ENCODE measurements at places on chromosomes 4 and X. TPM values are rescaled to one million over a fixed set of nuclear protein-coding genes. Genes with fewer than 3 reads are reported as not detected.

- no peak for DNase-seq
- H3K36me3 ChIP-seq = no peaks in the 10 kb centered on the region
- H3K27me3 ChIP-seq = no peaks in the 10 kb centered on the region
- no peaks in the 10 kb centered on the region for H3K4me1 ChIP-seq
- no peak overlapping the region for H3K4me3 ChIP-seq
- H3K27ac ChIP-seq = no peak overlapping the region
Measured at GRCh38 chr4:151613290-151613689, 147.5 kb downstream of the GATB start.

- no peak for DNase-seq
- H3K4me3 ChIP-seq = no peak overlapping the region
- no peaks in the 10 kb centered on the region for H3K27me3 ChIP-seq
- no peaks in the 10 kb centered on the region for H3K4me1 ChIP-seq
- H3K36me3 ChIP-seq = no peaks in the 10 kb centered on the region
- H3K27ac ChIP-seq = no peak overlapping the region
Measured at GRCh38 chrX:30488092-30488491, 89.5 kb downstream of the TASL start.

The RS1 gene
- not detected for polyA plus RNA-seq

- no peak overlapping the region for H3K4me3 ChIP-seq
- no peaks in the 10 kb centered on the region for H3K27me3 ChIP-seq
- no peak for DNase-seq
- no peak overlapping the region for H3K27ac ChIP-seq
Measured at GRCh38 chr4:43846111-43846587, 602.5 kb downstream of the KCTD8 start.

The PNMA5 gene
- not detected for polyA plus RNA-seq

The USP11 gene
- 20.0 TPM for polyA plus RNA-seq

DNA sequence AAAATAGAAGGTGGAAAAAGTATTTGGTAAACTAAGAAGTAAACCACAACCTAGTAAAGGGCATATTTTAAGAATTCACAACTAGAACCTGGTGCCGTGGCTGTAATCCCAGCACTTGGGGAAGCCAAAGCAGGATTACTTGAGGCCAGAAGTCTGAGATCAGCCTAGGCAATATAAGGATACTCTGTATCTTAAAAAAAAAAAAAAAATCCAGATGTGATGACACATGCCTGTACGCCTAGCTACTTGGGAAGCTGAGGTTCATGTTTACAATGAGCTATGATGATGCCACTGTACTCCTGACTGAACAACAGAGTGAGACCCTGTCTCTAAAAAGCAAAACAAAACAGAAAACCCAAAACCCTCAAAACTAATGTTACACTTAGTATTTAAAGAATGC lies 294.9 kb upstream of the ZCCHC13 start:
- H3K36me3 ChIP-seq = no peaks in the 10 kb centered on the region
- H3K27ac ChIP-seq = no peak overlapping the region
- no peaks in the 10 kb centered on the region for H3K4me1 ChIP-seq
- DNase-seq = no peak
- H3K27me3 ChIP-seq = no peaks in the 10 kb centered on the region
- H3K4me3 ChIP-seq = no peak overlapping the region

GRCh38 chr4:1746265-1746691 lies 25.0 kb downstream of the TACC3 start:
- H3K36me3 ChIP-seq = no peaks in the 10 kb centered on the region
- H3K4me3 ChIP-seq = no peak overlapping the region
- H3K4me1 ChIP-seq = no peaks in the 10 kb centered on the region
- H3K27me3 ChIP-seq = no peaks in the 10 kb centered on the region
- DNase-seq = peak; percentile 77

The MUC7 gene
- polyA plus RNA-seq = not detected

The CNKSR2 gene
- 0.51 TPM for polyA plus RNA-seq

GRCh38 chr4:1550122-1551070 lies 133.7 kb downstream of the FAM53A start:
- H3K4me1 ChIP-seq = peaks cover 10% of the 10 kb centered on the region
- no peak overlapping the region for H3K27ac ChIP-seq
- peaks cover 36% of the 10 kb centered on the region for H3K27me3 ChIP-seq
- peak; percentile 6 for DNase-seq
- no peaks in the 10 kb centered on the region for H3K36me3 ChIP-seq

GRCh38 chr4:24888475-24889344 lies 24.1 kb downstream of the CCDC149 start:
- H3K27ac ChIP-seq = no peak overlapping the region
- H3K4me1 ChIP-seq = no peaks in the 10 kb centered on the region
- no peaks in the 10 kb centered on the region for H3K27me3 ChIP-seq
- peaks cover 8% of the 10 kb centered on the region for H3K36me3 ChIP-seq
- no peak for DNase-seq

The TMPRSS11D gene
- polyA plus RNA-seq = not detected

The DGKK gene
- not detected for polyA plus RNA-seq

DNA sequence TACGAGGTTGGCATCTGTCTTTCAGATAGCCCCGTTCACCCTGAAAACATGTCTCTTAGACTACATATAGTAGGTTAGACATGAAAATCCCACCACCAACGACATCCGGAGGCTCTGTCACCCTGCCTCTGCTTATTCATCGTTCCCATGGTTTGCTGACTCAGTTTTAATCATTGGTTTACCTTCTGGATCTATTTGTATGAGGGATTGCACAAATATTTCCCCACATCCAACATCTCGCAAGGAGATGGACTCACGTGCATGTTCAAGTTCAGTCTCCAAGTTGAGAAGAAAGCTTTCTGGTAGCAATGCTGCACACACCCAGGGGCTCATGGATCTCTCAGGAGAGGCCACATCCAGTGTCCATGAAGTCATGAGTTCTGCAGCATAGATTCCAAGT lies 10.8 kb downstream of the CETN2 start:
- H3K4me1 ChIP-seq = no peaks in the 10 kb centered on the region
- no peaks in the 10 kb centered on the region for H3K27me3 ChIP-seq
- H3K36me3 ChIP-seq = no peaks in the 10 kb centered on the region

DNA sequence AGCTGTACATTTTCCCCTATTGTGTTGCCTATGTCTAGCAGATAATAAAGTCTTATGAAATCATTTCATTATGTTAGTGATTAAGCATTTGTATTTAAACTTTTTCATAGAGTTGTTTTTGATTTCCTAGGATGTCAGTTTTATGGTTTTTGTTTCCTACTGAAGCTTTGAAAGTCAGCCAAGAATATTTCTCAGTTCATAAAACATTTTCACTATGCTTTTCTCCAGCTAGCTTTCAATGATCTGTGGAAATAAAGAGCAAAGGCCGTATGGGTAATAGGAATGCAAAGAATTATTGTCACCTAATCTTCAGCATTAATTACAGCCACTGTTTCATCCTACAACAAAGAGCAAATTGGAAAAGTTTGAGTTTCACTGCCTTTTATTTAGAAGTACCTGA lies 145.7 kb upstream of the NUDT6 start:
- H3K36me3 ChIP-seq = no peaks in the 10 kb centered on the region
- no peak overlapping the region for H3K27ac ChIP-seq
- H3K4me1 ChIP-seq = no peaks in the 10 kb centered on the region
- no peak for DNase-seq
- no peak overlapping the region for H3K4me3 ChIP-seq
- H3K27me3 ChIP-seq = no peaks in the 10 kb centered on the region

The INTS6L gene
- 8.9 TPM for polyA plus RNA-seq

DNA sequence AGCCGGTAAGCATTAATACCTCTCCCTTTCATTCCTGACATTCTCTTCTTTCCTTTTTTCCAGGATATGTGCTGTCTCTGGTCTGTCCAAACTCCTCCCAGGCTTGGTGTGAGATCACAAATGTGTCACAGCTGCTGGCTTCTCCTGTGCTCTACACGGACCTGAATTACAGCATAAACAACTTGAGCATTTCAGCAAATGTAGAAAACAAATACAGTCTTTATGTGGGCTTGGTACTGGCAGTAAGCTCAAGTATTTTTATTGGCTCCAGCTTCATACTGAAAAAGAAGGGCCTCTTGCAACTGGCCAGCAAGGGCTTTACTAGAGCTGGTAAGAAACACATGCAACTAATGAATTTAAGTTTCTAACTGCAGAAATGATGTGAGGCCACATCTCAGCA lies 8.4 kb downstream of the NIPAL1 start:
- no peaks in the 10 kb centered on the region for H3K27me3 ChIP-seq
- no peak overlapping the region for H3K27ac ChIP-seq
- H3K4me1 ChIP-seq = no peaks in the 10 kb centered on the region
- no peak for DNase-seq
- no peaks in the 10 kb centered on the region for H3K36me3 ChIP-seq
- no peak overlapping the region for H3K4me3 ChIP-seq

DNA sequence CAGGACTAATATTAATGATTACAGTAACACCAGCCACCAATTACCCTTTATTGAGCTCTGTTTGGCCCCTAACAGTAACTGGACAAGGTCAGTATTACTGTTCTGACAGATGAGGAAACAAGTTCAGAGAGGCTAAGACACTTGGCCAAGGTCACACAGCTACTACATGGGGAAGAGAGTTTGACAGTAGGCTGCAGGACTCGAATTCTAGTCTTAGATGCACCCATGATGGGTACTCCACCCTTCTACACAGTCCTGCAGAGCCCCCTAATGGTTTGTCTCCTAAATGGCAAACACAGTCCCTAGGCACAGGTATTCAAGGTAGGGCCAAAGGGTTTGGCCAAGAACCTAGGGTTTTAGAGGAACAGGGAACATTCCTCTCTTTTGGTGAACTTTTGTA lies 93.9 kb downstream of the NSUN7 start:
- H3K27me3 ChIP-seq = no peaks in the 10 kb centered on the region
- no peak overlapping the region for H3K4me3 ChIP-seq
- no peak overlapping the region for H3K27ac ChIP-seq
- H3K4me1 ChIP-seq = peaks cover 17% of the 10 kb centered on the region
- no peaks in the 10 kb centered on the region for H3K36me3 ChIP-seq

DNA sequence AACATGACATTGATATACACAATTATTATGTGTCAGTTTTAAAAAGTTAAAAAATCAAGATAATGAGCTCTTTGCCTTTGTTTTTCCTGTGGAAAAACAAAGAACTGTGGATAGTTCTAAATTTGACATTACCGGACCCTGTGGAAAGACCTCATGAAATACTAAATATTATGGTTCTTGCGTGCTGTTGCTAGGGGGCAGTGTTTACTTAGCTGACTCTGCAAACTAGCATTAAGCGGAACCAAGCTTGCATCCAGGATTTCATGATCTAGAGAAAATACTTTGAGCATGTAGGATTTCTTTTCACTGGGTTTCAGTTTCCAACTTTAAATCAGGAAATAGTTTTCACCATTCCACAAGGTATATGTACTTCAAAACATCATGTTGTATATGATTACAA lies 33.6 kb downstream of the CLCN4 start:
- peaks cover 3% of the 10 kb centered on the region for H3K36me3 ChIP-seq
- peak; percentile 47 for DNase-seq
- no peaks in the 10 kb centered on the region for H3K27me3 ChIP-seq
- H3K4me3 ChIP-seq = no peak overlapping the region

The NAA11 gene
- not detected for polyA plus RNA-seq

DNA sequence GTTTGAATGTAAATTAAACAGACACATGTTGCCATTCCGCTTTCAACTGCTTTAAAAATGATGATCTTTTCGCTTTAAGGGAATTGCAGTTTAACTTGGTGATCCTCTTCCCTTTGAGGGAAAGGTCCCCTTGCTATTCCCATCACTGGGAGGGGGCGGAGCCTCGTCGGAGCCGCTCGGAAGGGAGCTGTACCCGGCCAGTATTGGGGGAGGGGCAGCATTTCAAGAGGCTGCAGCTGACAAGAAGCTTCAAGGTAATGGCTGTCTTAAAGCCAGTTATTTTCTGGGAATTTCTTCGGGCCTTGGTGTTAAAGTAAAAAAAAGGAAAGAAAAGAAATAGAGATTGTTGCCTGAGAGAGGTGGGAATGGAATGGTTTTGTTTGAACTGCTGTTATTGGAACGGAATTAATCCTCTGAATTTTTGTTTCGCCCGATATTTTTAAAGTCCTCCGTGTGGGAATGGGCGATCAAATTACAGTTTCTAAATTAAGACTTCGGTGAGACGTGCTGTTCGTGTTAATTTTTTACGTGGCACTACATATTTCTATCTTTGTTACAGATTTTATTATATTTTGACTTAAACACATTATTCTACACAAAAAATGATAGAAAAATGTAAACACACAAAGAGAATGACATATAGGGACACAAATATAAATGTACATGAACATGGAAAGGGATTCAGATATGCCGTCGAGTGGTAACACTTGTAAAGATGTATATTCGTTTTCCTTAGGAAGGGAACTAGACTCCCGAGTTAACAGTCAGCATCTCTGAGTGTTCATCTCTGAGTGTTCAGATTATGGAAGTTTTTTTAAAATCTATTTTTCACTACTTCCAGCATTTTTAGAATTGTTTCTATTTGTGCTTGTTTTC lies 9.2 kb downstream of the PWWP3B start:
- peak overlapping the region; percentile 20 for H3K4me3 ChIP-seq
- H3K27ac ChIP-seq = peak overlapping the region; percentile 24
- no peaks in the 10 kb centered on the region for H3K27me3 ChIP-seq
- H3K4me1 ChIP-seq = no peaks in the 10 kb centered on the region
- H3K36me3 ChIP-seq = no peaks in the 10 kb centered on the region
- peak; percentile 68 for DNase-seq

The NUP62CL gene
- polyA plus RNA-seq = 0.55 TPM

GRCh38 chr4:76803522-76803921 lies 94.4 kb downstream of the SOWAHB start:
- no peak overlapping the region for H3K4me3 ChIP-seq
- H3K4me1 ChIP-seq = peaks cover 3% of the 10 kb centered on the region
- no peaks in the 10 kb centered on the region for H3K36me3 ChIP-seq

The MND1 gene
- 0.20 TPM for polyA plus RNA-seq

DNA sequence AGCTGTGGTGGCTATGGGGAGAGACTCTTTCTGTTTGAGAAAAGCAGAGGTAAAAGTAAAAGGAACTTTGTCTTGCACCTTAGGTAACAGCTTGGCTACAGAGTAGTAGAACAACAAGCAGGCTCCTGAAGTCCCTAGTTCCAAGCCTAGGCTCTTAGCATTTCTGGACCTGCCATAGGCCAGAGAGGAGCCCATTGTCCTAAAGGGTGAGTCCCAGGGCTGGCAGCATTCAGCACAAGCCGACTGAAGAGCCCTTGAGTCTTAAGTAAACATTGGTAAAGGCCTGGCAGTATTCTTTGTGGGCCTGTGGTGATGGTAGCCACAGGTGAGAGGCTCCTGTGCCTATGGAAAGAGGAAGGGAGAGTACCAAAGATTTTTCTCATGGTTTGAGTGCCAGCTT lies 38.2 kb downstream of the CSN3 start:
- no peak for DNase-seq
- H3K4me1 ChIP-seq = no peaks in the 10 kb centered on the region
- H3K27me3 ChIP-seq = no peaks in the 10 kb centered on the region
- no peak overlapping the region for H3K27ac ChIP-seq
- no peak overlapping the region for H3K4me3 ChIP-seq

The NALF2 gene
- 14.5 TPM for polyA plus RNA-seq

DNA sequence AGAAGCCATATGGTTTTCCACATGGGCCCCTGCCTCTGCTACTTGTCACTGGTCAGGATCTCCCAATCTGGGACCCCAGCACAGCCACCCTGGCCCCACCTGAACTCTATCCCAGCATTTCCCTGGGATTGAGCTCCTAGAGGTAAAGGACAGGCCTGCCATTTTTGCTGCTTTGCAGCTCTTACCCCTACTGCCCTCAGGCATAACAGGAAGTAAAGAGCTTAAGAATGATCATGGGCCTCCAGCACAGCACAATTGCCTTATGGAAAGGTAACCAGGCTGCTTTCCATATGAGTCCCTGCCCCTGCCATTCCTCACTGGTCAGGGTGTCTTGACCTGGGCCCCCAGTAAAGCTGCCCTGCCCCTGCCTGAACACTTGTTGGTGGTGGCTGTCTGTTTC lies 254.9 kb upstream of the ZCCHC13 start:
- H3K4me1 ChIP-seq = no peaks in the 10 kb centered on the region
- H3K27ac ChIP-seq = no peak overlapping the region
- no peaks in the 10 kb centered on the region for H3K27me3 ChIP-seq
- H3K36me3 ChIP-seq = no peaks in the 10 kb centered on the region

The NSUN7 gene
- 0.03 TPM for polyA plus RNA-seq

- H3K27ac ChIP-seq = peak overlapping the region; percentile 48
- no peak overlapping the region for H3K4me3 ChIP-seq
- no peaks in the 10 kb centered on the region for H3K27me3 ChIP-seq
- H3K4me1 ChIP-seq = peaks cover 28% of the 10 kb centered on the region
Measured at GRCh38 chr4:102734591-102735385, 26.0 kb downstream of the MANBA start.
